NCI-H226 (cell line): ENCODE measurements at places on chromosomes 12 and 14.

GRCh38 chr14:90405101-90405500 is 8.3 kb downstream of the CALM1 start:
- no peak for DNase-seq

DNA sequence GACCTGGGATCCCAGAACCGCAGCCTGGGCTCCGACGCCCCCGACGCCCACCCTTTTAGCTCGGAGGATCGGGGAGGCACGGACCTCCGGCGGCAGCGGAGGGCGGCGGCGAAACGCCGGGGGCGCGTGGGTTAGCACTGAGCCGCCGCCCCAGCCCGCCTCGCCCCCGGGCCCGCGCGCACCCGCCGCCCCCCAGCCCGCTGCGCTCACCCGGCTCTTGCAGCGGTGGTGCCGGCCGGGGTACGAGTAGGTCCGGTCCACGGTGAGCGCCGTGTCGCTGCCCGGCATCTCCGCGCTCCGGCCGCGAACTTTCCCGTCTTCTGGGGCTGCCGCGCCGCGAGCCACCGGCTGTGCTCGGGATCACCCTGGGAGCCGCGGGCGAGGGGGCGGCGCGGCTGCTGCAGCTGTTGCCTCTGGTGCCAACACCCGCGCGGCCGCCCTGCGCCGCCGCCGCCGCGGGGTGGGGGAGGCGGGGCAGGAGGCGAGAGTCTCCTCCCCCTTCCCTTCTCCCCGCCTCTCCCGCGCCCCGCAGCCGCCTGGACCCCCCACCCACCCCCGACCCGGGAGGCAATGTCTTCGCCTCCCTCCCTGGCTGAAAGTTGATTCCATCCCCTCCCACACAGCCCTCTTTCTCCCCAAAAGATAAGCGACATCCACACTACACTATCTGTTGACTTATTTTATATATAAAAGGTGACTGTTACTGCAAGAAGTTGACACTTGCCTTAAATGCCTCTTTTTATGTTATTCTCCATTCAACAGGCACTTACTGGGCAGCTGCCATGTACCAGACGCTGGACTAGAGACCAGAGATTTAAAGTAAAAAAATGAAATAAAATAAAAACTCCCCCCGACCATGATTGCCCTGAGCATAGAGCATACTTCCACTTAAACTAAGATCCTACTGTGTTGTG is at the start of gene TMCC3:
Gene TMCC3 (minus strand): TSS at position 415 of the 914 bp plus-strand sequence. CDS start 127 bp downstream, at position 288.
- peak; percentile 23 for DNase-seq

GRCh38 chr12:124747426-124748161 is 116.1 kb downstream of the SCARB1 start:
- DNase-seq = peak; percentile 80

DNA sequence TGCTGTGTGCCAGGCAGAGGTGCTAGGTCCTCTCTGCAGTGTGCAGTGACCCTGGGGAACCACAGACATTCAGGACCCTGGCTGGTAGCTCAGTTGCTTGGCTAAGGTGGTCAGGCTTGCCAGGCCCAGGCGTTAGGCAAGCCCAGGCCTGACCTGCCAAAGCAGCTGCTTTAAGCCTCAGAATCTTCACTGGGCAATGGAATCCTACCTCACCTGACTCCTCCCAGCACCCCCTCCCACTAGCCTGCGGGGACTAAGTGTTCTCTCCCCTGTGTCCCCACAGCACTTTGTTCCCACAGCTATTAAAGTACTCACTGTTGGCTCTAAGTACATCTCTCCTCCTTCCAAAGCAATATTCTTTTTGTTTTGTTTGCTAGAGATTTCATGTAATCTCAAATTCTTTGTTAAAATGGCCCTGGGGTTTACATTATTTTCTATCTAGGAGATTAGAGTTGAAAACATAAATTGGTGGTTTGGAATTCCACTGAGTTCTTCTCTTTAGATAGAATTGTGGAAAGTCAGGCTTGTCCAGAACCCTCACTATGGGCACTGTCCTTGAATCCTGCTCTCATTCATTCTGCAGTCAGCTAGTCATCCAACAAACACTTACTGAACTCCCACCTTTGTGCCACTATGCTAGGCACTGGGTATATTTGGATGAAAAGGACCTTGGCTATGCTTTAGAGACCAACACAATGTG is 44.4 kb downstream of the DGLUCY start:
- no peak for DNase-seq

- DNase-seq = no peak
These were observed 8.3 kb upstream of the KLRK1 start for GRCh38 chr12:10398168-10398567.

DNA sequence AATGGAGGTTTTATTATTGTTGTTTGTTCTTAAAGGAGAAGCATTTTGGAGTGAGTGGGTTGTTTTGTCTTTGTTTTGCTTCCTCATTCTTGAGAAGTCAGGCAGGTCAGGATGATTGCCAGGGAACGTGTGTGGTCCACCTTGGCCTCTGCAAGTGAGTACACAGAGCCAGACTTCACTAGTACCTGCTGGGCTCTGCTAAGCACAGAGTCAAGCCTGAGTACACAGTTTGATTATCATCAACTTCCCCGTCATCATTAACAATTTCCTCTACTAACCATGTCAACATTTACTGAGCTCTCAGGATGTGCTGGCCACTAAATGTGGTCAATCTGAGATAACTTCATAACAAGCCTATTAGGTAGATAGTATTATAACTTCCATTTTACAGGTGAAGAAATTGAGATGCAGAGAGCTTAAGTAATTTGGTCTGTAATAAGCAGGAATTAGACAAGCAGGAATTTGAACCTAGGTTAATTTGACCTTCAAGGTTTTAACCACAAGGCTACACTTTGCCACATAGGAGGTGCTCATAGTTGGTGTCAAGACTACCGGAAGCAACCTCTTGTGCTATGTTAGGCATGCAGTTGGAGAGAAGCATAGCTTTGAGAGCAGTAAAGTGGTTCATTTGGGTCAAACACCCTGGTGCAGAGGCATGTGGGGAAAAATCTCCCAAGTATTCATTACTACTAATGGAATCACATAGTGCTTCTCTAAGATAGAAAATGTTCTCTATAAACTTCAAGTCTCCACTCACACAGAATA is 178.3 kb downstream of the NUAK1 start:
- DNase-seq = no peak

GRCh38 chr14:80316441-80316840 is 105.1 kb upstream of the DIO2 start:
- no peak for DNase-seq

DNA sequence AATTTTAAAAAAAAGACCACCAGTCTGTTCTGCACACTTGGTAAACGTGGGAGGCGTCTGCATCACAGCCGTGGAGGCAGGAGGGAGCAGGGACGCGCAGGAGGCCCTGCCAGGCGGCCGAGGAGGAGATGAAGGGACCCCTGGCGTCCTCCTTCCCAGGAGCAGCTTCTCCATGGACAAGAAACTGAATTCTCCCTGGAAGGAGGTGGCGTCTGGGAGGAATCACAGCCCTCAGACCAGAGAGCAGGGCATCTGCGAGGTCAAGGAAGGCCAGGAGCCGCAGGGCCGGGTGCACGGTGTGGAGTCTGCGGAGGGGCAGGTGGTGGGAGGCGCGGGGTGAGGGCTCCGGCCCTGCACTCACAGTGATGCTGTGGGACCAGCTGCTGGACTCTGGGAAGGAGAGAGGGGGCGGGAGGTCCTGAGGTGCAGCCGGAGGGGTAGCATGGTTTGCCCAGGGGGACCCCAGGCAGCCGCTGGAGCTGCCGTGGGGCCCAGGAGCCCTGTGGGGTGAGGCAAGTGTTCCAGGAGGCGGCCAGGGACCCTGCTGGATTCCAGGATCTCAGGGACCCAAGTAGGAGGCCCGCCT is 73.5 kb upstream of the GALNT9 start:
- no peak for DNase-seq

- no peak for DNase-seq
These were observed 398.6 kb downstream of the ZFP36L1 start for GRCh38 chr14:68394118-68394763.

GRCh38 chr14:101253948-101254347 is 307.3 kb upstream of the DIO3 start:
- no peak for DNase-seq

- no peak for DNase-seq
These were observed 61.4 kb upstream of the PNMA1 start for GRCh38 chr14:73775339-73776193.
